ENCODE measurements at places on chromosomes 1 and 21. TPM values are rescaled to one million over a fixed set of nuclear protein-coding genes. Genes with fewer than 3 reads are reported as not detected.

SHE gene
- 6.3 TPM for total RNA-seq

NUP210L gene
- total RNA-seq: not detected

ARHGEF2 gene
- total RNA-seq: 81.8 TPM

RNF2 gene
- 17.1 TPM for total RNA-seq

SERPINC1 gene
- not detected for total RNA-seq

PKP1 gene
- 12.1 TPM for total RNA-seq

ADAM30 gene
- not detected for total RNA-seq

GBP7 gene
- total RNA-seq: not detected

CCDC28B gene
- 1.4 TPM for total RNA-seq

UBE2G2 gene
- total RNA-seq: 99.2 TPM
